Stimulated activated CD4-positive, alpha-beta T cell treated with anti-CD3 and anti-CD28 coated beads, Interleukin-1b, Interleukin-23, amount 100 ng/mL, for 1 hour (primary cell): ENCODE measurements at places on chromosomes 6 and 20.

DNA sequence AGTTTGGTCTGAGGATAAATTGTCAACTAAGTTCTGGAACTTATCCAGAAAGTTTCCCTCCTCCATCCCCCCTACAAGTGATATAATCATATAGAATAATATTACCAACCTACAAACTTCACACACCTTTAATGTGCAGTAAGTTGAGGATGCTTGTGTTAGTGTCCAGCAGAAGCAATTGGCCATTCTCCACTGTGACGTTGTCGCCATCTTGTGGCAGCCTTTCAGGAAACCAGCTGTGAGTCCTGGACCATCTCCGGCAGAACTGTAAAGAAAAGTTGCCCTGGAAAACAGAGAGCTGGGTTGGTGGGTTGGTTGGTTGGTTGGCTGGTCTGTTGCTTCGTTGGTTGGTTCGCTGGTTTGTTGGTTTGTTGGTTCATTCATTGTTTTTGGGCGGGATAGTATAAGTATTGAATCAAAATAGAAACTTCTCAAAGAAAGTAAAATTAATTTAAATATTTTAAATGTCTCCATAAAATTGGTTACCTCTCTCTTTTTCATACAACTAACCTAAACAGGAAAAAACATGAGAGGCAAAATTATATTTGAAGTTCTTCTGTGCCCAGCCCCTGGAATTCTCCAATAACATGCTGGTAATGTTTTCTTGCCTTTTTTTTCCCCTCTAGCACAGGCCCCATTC is 127.5 kb downstream of the PKHD1 start:
- no peak for DNase-seq

DNA sequence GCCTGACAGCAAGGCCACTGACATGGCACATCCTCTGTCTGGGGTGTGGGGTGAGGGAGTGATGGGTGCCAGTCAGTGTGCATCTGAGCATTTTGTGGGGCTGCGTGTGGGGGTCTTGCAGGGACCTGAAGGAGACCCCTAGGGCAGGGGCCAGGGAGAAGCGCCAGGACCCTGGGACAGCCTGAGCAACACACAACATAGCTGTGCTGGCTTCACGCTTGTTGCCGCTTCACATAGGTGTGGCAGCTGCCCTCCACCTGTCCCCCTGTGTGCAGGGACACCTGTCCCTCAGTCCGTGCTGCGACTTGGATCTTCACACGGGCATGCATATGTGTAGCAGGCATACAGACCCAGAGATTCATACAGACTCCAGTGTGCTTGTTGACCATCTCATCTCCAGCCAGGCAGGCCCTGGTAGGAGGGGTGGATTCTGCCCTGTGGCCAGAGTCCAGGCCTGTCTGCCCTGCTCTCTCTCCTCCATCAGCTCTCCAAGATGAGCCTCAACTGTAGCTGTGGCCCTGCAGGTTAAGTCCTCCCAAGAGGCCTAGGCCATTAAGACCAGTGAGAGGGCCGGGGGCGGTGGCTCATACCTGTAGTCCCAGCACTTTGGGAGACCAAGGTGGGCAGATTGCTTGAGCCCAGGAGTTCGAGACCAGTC is 3.2 kb upstream of the NPBWR2 start:
- no peak for DNase-seq

DNA sequence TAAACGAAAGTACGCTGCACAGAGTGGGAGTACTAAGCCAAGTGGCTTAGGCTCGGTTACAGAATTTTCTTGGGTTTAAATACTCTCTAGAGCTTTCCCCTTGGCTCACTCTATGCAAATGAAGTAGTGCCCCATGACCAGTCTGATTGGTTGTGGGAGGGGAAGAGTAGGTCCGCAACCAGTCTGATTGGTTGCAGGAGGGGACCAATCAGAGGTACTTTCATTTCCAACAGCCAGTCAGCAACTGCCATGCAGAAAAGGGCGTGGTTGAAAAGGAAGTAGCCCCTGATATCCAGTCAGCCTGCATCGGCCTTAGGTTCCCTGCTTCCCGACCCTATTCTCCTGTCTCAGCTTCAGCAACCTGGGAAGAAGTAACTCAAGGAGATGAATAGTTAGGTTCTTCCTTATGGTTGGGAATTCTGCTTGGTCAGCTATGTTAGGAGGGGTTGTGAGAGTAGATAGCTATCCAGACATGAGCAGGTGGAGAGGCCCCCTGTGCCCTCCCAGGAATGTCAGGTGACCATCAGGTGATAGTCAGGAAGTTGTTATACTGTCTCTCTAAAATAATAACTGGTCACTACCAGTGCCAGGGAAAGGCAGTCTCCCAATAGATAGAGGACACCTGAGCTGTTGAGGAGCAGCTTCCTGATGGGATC is 57.4 kb downstream of the FARS2 start:
- DNase-seq, result no peak

- DNase-seq, result peak; percentile 29
Observed at GRCh38 chr20:57594092-57594951, 25.9 kb downstream of the ZBP1 start.

DNA sequence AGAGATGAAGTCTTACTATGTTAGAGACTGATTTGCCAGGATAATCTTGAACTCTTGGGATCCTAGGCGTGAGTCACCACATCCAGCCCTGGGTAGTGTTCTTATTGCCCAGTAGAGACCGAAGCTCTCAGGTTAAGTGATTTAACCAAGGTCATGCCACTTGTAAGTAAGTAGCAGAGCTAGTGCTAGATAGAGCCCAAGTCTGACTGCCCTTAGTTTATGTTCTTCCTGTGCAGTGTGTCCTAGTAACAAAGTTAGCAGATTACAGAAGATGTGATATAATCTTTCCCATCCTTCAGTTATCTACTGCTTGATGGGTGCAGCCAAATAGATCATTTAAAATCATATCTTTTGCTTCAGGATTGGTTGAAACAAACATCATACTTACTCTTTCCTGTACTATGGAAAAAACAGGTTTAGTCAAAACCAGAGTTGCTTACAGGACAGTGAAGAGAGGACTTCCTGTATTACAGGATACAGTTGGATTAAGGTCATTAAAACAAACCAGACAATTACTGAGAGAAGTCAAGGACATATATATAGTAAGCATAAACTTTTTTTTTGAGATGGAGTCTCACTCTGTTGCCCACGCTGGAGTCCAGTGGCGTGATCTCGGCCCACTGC is 9.5 kb upstream of the PABPC1L start:
- DNase-seq, result no peak

GRCh38 chr6:35018746-35019145 is 122.4 kb downstream of the TCP11 start:
- no peak for DNase-seq

- DNase-seq, result no peak
Observed at GRCh38 chr6:48389146-48390043, 278.4 kb upstream of the PTCHD4 start.

GRCh38 chr20:8002056-8002455 is 17.5 kb downstream of the TMX4 start:
- no peak for DNase-seq

GRCh38 chr6:75402296-75402695 is 91.3 kb downstream of the FILIP1 start:
- DNase-seq, result no peak

- DNase-seq, result no peak
Observed at GRCh38 chr6:8446391-8446790, 11.0 kb upstream of the SLC35B3 start.

DNA sequence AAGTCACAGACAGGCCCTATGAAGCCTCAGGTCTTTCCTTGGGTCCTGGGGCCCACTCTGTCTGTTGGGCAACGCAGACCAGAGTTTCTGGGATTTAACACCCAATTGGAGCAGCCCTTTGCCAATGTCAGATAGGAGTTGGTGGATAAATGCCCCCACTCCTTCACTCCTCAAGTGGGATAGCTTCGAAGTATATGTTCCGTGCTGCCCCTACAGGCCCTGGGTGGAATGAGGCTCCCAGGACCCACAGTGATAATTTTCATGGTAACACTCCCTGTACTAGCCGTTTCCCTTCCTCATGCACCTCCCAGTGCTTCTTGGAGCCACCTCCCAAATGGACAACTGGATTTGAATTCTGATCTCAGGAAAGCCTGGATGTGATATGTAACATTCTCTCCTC is 145.4 kb downstream of the FOXA2 start:
- no peak for DNase-seq

GRCh38 chr20:35133735-35134134 is 13.4 kb downstream of the EDEM2 start:
- no peak for DNase-seq

DNA sequence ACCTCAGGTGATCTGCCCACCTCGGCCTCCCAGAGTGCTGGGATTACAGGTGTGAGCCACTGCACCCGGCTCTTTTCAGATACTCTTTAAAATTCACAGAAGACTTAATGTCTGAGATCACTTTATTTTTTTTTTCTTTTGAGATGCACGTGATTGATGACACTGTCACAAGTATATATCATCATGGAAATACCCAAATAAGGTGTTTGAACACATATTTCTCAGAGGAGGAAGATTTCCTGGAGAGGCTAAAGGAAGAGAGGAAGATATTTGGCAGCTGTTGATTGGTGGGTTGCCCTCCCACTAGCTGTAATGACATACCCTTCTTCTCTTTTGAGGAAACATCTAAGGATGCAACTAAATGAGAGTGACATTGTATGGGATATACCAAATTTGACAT is 225.9 kb upstream of the CITED2 start:
- DNase-seq, result no peak

DNA sequence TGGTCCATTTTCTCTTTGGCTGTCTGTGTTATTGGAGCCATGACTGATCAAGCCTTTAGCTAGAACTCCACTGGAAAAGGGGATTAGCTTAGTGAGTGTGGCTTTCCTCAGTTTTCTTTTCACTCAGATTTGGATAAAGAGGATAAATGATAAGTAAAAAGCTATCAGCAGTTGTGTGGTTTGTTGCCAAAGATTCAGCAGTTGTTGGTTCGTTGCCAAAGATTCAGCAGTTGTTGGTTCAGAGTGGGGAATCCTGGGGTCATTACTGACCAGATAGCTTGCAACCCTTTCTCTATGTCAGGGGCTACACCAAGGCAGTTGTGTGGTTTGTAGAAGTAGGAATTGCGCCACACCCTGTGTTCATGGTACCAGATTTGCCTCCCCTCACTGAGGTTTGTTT is 107.7 kb upstream of the SCP2D1 start:
- no peak for DNase-seq

DNA sequence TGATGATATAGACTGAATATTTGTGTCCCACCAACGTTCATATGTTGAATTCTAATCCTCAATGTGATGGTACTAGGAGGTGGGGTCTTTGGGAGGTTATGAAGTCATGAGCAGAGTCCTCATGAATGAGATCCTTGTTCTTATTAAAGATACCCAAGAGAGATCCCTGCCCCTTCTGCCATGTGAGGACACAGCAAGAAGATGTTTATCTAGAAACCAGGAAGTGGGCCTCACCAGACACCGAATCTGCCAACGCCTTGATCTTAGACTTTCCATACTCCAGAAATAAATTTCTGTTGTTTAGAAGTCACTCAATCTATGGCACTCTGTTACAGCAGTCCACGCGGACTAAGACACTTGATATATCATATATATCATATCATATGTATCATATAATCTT is 67.7 kb upstream of the GCM1 start:
- DNase-seq, result no peak

- no peak for DNase-seq
Observed at GRCh38 chr6:17865798-17866725, 121.4 kb downstream of the KIF13A start.

DNA sequence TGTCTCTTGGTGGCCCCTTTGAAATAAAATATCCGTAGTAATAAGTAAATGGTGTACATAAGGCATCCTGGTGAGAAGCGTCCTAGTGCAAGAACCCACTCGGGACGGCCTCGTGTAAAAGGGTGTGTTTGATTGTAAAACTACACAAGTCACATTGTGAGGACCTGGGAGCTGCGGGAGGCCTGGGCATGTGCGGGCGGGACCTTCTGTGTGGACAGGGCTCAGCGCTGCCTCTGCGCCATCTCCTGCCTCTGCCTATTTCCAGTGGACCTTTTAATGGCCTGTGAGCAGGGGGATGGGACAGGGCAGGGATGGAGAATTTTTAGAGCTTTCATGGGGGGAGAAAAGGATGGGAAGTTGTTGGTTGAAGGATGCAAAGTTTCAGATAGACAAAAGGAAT is 25.3 kb upstream of the KIF25 start:
- no peak for DNase-seq

DNA sequence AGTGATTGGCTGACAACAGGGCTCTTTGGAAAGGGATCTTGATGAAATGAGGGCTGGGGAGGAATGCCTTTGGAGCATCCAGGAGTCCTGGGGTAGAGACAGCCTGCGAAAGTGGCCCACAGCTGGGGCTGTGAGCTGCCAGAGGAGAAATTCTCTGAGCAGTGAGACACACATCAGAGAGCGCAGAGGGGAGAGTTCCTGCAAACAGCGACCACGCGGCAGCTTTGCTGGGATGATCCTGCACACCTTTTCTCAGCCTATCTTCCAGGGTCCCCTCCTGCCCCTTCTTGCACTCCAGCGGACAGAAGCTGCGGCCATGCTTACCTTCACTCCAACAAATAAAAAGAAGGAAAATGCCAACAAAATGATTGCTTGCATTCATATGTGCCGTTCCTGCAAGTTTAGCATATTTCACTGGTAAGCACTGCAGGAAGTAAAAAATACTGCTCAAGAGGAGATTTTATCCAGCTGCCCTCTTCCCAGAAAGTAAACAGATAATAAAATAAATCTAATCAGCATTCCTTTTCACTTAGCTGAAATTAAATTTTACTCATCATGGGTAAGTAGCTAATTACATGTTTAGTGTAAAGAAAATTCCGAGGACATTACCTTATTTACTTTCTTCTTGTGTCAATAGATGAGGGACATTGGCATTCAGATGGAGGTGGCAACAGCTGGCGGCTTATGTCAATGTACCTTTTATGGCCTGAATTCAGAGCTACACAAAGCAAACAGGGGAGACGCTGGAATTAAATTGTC is 339.9 kb upstream of the ARID1B start:
- DNase-seq, result no peak

- DNase-seq, result no peak
Observed at GRCh38 chr6:36050947-36051710, 23.5 kb downstream of the MAPK14 start.

DNA sequence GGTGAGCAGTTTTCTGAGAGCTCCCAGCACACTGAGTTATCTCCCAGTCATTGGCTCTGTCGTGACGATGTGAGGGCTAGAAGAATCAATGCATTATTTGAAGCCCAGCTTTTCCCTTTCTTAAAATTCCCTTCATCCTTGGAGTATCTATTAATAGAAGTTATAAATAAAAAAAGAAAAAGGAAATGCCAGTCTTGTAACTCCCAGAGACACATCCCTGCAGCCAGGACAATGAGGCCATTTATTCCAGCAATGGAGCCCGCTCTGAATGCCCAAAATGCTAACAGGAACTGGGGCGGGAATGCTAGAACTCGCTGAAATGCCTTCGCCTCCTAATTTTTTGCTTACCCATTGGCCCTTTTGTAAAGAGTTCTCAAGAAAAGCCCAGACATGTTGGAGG is 305.8 kb downstream of the TFAP2C start:
- DNase-seq, result no peak

GRCh38 chr6:6942831-6943230 is 164.9 kb upstream of the RREB1 start:
- no peak for DNase-seq

- DNase-seq, result no peak
Observed at GRCh38 chr20:39516964-39517363, 554.8 kb downstream of the DHX35 start.
